Naive B cell (primary cell): ENCODE measurements at places on chromosomes 2 and 18. TPM values are rescaled to one million over a fixed set of nuclear protein-coding genes. Genes with fewer than 3 reads are reported as not detected.

The LYG2 gene
- polyA plus RNA-seq = not detected

The LBH gene
- 297 TPM for polyA plus RNA-seq

The GPAT2 gene
- polyA plus RNA-seq = 1.3 TPM

DNA sequence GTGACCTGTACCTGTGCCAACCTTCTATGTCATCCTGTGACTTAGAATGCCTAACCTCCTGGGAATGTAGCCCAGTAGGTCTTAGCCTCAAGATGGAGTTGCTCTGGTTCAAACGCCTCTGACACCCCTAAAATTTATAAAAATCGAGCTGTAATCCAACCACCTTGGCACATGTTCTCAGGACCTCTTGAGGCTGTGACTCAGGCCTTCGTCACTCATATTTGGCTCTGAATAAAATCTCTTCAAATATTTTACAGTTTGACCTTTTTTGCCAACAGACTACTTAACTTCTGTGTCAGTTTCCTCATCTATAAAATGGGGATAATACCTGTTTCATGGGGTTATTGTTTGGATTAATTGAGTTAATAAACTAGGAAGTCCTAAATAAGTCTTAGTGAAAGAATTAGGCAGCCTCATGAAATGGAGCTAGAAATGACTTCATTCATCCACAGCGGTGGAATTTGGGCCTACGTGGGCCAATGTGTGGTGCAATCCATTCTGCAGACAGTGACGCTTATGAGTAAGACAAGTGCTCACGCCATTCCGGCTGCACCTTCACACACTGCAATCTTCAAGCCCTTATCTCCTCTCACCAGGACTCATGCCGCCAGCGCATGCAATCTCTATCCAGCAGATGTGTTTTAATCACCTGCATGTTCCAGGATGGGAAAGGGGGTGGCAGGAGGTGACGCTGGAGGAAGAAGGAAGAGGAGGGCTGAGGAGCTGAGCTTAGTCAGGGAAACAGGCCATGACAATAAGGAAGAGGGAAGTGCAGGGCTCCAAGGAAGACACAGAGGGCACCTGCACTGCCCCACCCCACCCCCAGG, 2.0 kb upstream of the UBE2F start:
- DNase-seq = no peak

GRCh38 chr18:48409591-48410094, 460 bp upstream of the ZBTB7C start:
- no peak for DNase-seq

GRCh38 chr2:33496726-33497125, 20.3 kb downstream of the RASGRP3 start:
- no peak for DNase-seq

GRCh38 chr2:235756491-235756890, 262.6 kb downstream of the AGAP1 start:
- no peak for DNase-seq
